Stimulated activated CD4-positive, alpha-beta T cell treated with anti-CD3 and anti-CD28 coated beads, TNF-alpha, amount 100 ng/mL, for 24 hours (primary cell): ENCODE measurements at places on chromosomes 16 and 17.

DNA sequence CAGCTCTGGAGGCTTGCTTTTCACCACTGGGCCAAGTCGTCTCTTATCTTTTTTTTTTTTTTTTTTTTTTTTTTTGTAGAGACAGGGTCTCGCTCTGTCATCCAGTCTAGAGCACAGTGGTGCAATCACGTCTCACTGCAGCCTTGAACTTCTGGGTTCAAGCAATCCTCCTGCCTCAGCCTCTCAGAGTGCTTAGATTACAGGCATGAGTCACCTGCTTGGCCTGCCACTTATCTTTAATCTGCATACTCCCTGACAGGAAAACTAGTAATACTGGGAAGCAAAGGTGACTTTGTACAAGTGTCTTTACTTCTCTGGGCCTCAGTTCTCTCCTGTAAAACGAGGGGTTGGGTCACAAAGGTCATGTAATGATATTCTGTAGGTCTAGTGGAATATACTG is 15.0 kb downstream of the NTN1 start:
- DNase-seq: no peak

GRCh38 chr17:79212149-79213087 is 137.8 kb downstream of the ENGASE start:
- no peak for DNase-seq

GRCh38 chr17:79777120-79777893 is 641 bp upstream of the CBX2 start:
- no peak for DNase-seq

- no peak for DNase-seq
Measured at GRCh38 chr17:78555746-78556401, 21.3 kb downstream of the DNAH17 start.

- peak; percentile 2 for DNase-seq
Measured at GRCh38 chr16:19223235-19224170, 55.5 kb downstream of the SYT17 start.

DNA sequence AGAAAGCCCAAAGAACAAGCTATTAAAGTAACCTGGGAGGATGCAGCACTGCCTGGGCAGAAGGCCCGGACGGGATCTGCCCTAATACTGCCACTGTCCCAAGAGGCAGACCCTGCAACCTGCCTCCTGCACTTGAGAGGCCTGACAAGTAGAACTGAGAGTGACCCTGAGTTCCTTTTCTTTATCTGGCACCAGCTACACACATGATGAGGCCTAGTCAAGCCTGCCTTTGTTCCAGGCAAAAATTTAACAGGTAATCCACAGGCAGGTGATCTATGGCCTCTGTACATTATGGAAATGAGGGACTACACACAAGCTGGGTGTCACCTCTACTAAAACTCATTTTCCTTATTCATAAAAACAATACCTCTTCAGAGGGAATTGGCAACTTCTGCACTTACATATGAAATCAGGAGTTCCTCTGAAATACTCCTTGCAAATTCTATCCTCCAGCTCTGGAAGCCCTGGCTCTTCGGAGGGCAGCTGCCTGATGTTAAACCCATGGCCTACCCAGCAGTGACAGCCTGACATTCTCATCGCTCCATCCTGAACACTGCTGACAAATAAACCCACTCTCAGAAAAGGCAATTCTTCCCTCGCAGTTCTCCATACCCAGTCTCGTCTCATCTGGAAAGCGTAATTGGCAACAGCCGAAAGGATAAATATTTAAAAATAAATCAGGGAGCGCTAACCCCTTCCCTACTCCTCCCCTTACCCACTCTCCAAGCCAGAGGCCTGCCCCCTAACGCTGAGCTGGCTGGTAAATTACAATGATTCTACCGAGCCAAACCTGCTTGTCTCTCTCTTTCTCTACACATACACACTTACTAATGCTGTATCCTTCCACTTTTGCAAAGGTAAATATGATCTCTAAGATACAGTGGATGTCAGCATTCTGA is 2.5 kb upstream of the ZFHX3 start:
- DNase-seq: no peak

DNA sequence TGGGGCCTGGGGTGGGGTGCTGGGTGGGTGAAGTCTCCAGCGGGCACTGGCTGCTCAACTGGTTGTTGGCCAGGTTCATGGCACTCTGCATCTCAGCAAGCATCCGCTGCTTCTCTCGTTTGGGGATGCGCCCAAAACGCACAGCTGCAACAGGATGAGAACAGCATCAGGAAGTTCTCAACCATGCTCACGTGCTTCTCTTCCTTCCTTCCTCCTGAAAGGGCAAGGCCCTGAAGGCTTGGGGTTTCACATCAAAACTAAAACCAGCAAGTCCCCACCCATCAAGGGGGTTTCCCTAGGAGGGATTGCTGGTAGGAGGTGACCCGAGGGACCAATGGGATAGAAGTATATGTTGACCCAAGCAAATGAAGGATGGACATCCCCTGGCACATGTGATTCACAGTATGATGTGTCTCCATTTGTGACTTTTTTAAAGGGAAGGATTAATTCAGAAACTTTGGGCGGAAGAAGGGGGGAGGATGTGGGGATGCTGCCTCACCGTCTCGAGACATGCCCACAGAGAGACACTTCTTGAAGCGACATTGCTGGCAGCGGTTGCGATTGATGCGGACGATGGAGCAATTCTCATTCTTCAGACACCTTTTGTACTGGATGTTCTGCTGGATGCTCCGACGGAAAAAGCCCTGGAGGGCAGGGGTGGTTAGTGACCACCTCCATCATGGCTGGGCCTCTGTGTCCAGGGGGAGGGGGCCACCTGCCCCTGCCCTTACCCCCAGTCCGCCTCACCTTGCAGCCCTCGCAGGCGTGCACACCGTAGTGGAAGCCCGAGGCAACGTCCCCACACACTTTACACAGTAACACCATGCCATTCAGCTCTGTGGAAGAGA is 4.2 kb downstream of the NR1D1 start:
- DNase-seq: peak; percentile 75

DNA sequence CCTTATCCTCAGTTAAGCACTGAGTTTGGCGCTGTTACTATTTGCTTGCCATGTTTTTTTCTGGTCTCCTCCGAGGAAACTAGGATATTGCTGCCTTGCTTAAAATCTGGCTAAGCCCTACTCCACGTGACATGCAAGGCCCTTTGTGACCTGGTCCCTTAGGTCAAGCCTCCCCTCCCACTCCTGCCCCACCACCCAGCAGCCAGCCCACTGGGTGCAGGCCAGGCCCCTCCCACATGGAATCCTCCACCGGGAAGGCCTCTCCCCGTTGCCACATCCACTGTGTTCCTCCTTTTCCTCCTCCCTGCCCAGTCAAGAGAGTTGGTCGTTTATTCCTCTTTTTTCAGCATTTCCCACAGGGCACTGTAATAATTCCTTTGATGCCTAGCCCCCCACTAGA is 16.2 kb downstream of the PSMD3 start:
- no peak for DNase-seq

DNA sequence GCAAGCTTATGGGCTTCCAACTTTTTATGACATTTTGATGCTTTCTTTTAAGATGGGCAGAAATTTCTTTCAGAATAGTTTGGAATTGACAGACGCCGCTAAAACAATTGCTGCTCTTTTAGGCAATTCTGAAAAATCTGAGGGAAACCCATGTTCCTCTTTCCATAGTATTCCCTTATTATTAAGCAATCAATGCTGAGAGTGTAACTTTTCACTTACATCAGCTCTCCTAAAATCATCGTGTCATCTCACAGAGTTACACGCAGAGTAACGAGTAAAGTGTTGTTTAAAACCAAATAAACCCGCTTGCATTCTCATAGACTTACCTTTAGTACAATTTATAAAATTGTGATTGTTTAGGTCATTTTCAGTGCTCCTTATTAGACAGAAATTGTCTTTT is 150.6 kb downstream of the MAF start:
- DNase-seq: no peak

DNA sequence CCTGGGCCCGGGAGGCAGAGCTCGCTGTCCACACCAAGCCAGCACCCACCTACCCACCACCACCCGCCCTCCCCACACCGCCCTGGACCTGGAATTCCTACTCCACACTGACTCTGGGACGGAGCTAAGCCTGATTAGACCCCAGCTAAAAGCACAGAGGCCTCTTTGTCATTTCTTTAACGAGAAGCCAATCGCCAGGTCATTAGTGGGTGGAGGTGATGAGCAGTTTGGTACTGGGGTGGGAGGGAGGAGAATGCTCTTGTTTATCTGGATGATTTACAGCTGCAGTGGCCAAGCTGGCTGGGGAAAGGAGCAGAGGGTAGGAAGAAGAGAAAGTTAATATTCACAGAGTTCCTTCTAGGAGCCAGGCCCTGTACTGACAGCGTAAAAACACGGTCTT is 6.0 kb upstream of the BHLHA9 start:
- no peak for DNase-seq

DNA sequence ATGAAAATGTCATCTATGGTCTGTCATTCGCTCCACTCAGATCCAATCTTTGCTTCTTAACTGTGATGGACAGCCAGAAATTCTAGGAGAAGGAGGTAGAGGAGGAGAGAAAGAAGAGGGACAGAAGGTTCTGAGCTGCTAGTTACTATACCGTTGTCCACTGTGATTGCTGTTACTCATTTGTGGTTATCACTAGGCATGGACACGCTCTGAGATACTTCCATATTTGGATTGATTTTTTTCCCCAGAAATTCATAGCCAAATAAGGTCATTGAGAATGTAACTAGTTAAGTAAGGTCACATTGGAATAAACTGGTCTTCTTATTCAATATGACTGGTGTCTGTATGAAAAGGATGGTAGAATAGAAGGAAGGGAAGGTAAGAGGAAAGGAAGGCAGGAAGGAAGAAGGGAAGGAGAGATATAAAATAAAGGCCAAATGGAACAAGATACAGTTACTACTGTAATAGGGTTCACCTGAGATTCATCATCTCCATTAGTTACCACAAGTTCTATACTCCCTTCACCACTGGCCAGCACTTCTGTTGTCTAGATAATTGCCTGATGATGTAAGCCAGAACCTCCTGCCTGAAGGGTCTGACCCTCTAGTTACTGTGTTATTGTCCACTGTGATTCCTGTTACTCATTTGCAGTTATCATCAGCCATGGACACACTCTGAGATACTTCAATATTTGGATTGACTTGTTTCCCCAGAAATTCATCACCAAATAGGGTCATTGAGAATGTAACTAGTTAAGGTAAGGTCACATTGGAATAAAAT is 2.9 kb downstream of the KRTAP9-7 start:
- no peak for DNase-seq

DNA sequence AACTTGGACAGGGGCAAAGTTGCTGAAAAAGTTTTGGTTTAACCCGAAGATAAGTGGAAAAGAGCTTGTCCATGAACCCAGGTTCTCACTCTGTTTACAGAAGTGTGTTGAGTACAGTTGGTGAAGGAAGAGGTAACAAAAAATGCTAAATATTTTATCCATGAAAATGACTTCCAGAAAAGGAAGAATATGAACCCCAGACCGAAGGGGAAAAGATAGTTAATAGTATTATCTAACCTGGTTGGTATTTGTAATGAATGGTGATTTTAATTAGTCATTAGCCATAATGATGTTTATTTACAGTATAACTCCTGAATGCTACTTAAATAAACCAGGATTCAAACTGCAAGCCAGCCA is 574 bp upstream of the TMEM106A start:
- DNase-seq: no peak

GRCh38 chr17:50865060-50865867 is 890 bp downstream of the TOB1 start:
- no peak for DNase-seq

DNA sequence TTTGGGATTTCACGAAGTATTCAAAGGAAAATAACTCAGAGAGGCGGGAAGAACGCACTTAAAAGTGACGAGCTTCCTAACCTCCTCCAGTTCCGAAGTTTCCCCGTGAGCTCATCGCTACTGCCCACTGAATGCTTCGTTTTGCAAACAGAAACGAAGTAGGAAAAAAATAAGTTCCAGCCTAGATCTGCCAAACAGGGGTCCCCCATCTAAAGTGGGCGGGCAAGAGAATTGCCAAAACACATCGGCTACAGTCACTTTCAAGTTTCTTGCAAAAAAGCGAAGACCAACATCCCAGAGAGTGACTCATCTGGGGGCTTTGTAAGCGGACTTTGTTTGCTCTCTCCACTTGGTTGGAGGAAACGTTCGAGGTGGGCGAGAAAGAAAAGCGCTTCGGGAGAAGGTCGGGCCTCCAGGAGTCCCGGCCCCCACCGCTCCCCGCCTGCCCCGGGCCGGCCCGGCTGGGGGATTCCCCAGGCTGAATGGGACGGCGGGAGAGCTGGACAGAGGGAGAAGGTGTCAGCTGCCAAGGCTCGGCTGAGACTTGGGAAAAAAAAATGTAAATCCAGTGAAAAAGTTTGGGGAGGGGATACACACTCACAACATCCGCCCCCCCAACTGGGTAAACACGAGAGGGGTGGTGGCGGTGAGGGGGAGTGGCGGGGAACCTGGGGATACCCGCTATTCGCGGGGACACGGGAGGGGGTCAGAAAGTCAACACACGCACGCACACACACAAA is 1.0 kb downstream of the VEZF1 start:
- DNase-seq: no peak

GRCh38 chr17:2266865-2267228 is 36.7 kb downstream of the SMG6 start:
- DNase-seq: no peak

- no peak for DNase-seq
Measured at GRCh38 chr16:3046641-3047386, 453 bp downstream of the MMP25 start.

- DNase-seq: no peak
Measured at GRCh38 chr17:44467108-44467507, 36.1 kb downstream of the GPATCH8 start.

- DNase-seq: no peak
Measured at GRCh38 chr16:74922150-74923138, 62.5 kb downstream of the WDR59 start.

DNA sequence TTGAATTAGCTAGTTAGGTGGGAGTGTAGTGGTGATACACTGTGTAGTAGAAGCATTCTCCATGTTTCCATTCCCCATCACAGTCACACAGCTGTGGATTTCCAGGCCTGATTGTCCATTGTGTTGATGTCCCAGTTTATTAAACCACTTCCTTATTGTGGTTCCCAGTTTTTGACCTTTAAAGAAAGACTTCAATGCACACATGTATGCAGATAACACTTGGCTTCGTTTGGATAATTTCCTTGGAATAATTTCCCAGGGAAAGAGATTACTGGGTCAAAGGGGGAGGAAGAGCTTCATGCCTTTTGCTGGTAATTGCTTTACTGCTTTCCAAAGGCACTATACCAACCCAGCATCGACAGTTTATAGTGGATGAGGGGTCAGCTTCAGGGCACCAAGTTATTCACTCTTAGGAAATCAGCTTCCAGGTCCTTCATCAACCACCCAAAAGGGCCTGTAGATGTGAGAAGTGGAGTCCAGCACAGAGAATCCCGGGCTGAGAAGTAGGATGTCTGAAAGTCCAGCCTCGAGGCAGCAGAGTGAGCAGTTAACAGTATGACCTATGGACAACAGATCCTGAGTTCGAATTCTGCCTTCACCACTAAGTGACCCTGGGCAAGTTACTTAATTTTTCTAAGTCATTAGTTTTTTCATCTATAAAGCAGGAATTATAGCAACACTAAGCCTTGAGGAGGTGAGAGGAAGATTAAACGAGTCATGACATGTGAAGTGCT is 31.3 kb upstream of the TNS4 start:
- DNase-seq: no peak

- no peak for DNase-seq
Measured at GRCh38 chr16:80680046-80680445, 124.4 kb downstream of the CDYL2 start.

GRCh38 chr16:84840687-84841627 is 21.2 kb downstream of the CRISPLD2 start:
- no peak for DNase-seq
